NCI-H446 (cell line): ENCODE measurements at places on chromosomes 5 and 9.
A peak's percentile ranks its signal among the peaks of the same experiment; 100 is the strongest.

GRCh38 chr5:63135291-63135690 lies 556.7 kb downstream of the LRRC70 start:
- no peak for DNase-seq

- DNase-seq = no peak
Observed at GRCh38 chr9:111762556-111762955, 32.2 kb downstream of the SHOC1 start.

DNA sequence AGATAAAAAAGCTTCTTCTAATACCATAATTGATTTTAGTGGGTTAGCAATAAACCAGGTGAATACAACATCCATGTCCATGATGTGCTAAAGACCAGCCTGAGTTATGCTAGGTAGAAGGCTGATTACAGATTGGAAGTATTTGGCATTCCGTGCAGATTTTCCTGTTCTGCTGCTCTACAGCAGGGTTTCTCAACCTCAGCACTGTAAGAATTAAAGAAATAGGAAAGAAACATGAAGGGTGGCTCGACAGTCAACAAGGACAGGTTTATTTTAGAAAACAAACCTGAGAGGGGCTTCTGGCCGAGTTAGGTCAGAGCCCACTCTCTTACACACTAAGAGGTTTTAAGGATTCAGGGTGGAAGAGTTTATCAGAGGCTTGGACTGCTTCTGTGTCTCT lies 42.3 kb downstream of the ZFAND5 start:
- DNase-seq = no peak

DNA sequence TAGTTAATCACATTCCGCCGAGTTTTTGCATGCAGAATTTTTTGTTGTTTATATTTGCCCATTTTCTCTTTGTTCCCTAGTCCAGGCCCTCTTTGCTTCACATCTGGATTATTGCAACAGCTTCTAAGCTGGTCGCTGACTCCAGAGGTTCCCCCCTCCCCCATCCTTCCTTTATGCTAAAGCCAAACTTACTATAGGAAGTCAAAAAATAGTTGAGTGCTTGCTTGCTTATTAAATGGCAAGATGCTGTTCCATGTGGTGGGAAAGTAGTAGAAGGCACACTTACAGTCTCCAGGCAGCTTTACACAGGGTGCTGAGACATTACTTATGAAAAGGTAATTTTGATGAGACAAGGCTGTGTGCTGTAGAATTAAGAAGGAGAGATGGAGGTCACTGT lies 1.3 kb downstream of the ZBTB34 start:
- no peak for DNase-seq

DNA sequence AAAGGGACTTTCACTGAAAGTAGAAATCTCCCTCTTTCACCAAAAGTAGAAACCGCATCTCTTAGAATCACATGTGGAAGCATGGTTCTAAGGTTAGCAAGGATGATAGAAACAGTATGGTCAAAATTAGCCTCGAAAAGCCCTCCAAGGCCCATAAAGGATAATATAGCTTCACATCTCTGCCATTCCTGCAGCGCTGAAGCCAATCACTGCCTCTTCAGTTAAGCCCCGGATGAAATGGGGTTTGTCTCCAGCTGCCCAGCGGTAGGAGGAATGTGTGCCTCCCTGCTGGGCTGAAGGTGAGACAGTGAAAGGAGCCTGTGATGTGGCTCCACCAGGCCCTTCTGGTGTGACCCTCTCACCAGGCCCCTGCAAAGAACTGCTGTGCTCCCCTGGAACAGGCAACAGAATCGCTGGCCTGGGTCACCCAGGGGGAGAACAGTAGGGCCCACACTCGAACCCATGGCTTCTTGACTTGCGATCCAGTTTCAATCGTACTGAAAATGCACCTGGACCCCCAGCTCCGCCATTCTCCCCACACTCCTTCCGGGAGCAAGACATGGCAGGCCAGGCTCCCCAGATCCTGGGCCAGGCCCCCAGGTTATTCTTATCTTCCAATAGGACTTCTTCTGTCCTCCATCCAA lies 47.2 kb downstream of the CAMK2A start:
- DNase-seq = no peak

- DNase-seq = no peak
Observed at GRCh38 chr5:178104492-178104891, 8.8 kb upstream of the N4BP3 start.

DNA sequence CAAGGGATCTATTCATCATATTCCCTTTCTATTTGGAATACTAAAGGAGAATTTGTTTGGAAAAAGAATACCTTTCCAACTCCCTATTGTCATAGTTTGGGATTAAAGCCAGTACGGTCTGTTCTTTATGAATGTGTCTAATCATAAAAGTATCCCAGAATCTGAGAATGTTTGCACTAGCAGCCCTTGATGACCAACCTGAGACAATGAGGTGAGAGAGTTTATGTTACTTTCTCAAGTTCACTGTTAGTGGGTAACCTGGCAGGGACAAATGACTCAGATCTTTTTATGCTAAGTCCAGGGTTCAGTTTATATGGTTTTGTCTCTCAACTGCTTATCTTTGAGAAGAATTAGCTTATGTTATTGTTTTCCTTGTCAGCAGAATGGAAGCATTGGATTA lies 25.3 kb upstream of the TLR4 start:
- DNase-seq = no peak

- peak; percentile 11 for DNase-seq
Observed at GRCh38 chr5:95631255-95631958, 11.5 kb downstream of the GPR150 start.

- DNase-seq = no peak
Observed at GRCh38 chr5:167284222-167284890, 1007.1 kb upstream of the WWC1 start.

- DNase-seq = no peak
Observed at GRCh38 chr5:94312298-94312697, 306.1 kb downstream of the KIAA0825 start.

DNA sequence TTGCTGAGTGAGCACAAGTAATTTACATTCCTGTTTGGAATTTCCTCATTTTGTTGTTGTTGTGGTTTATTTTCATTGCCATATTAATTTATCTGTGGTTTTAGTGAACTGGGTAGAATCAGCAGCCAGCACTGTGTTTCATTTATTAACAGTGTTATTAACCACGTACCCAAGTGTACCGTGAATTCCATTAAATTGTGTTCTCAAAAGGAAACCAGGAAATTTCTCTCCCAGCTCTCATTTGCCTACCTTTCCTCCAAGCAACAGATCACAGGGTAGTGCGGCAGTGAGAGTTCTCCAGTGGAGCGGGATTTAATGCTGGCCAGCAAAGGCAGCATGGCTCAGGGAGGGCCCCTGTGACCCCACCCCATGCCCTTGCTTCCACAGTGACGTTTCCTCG lies 54.6 kb downstream of the MVB12B start:
- DNase-seq = no peak

DNA sequence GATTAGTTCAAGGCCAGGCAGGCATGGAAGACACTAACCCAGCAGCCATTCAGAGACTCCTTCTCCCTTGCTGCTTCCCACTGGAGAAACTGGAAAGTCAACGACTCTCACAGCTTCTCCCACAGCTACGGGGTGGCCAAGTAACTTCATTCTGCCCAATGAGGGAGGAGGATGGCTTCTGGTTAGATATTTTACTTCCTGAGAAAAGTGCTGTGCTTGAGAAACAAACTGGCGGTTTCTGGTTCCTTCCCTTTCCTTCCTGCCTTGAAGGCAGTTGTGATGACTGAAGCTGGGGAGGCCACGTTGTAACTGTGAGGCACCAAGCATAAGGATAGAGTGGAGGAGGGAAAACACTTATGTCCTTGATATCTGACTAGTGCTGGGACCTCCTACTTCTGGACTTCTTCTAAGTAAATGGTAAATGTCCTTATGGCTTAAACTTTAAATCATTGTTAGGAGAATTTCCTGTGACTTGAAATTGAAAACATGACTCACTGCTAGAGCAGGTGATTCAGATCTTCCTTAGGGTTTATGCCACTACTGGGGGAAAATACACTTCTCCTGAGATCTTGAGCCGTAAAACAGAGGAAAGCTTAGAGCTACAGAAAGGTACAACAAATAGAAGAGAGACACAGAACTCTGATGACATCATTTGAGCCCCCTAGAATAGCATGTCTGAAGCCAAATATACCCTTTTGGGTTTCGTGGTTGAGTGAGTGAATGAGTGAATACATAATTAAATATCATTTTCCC lies 3.1 kb upstream of the GNPDA1 start:
- DNase-seq = no peak

DNA sequence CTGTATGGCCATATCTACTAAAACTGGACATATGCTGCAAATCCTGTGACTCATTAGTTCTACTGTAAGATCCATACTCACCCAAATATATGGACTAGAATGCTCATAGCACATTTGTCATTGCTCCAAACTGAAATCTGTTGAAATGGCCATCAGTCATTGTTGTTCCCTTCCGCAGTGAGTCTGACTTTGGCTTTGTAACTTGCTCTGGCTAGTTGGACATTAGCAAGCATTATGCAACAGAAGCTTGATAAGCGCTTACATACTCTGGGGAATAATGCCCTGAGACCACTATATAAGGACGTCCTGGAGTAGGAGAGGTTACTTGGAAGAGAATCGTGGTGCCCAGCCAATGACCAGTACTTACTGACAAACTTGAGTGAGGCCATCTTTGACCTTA lies 9.0 kb downstream of the KIAA1958 start:
- DNase-seq = no peak

DNA sequence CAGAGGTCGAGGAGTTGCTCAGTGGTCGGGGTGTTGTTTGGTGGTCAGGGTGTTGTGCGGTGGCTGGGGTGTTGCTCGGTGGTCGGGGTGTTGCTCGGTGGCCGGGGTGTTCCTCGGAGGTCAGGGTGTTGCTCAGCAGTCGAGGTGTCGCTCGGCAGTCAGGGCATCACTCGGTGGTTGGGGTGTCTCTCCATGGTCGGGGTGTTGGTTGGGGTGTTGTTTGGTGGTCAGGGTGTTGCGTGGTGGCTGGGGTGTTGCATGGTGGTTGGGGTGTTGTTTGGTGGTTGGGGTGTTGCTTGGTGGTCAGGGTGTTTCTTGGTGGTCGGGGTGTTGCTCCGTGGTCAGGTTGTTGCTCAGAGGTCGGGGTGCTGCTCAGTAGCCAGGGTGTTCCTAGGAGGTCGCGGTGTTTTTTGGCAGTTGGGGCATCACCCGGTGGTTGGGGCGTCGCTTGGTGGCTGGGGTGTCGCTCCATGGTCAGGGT lies 11.0 kb upstream of the GPSM1 start:
- DNase-seq = no peak

- DNase-seq = no peak
Observed at GRCh38 chr5:173794901-173795416, 93.2 kb upstream of the CPEB4 start.

GRCh38 chr5:11372191-11372590 lies 532.1 kb downstream of the CTNND2 start:
- no peak for DNase-seq

GRCh38 chr5:180209137-180209581 lies at the start of gene RASGEF1C:
Gene RASGEF1C (minus strand): TSS chr5:180209211. CDS start chr5:180138052, 71,159 bp downstream.
- peak; percentile 69 for DNase-seq

GRCh38 chr9:79707589-79707988 lies 135.8 kb downstream of the TLE4 start:
- no peak for DNase-seq

DNA sequence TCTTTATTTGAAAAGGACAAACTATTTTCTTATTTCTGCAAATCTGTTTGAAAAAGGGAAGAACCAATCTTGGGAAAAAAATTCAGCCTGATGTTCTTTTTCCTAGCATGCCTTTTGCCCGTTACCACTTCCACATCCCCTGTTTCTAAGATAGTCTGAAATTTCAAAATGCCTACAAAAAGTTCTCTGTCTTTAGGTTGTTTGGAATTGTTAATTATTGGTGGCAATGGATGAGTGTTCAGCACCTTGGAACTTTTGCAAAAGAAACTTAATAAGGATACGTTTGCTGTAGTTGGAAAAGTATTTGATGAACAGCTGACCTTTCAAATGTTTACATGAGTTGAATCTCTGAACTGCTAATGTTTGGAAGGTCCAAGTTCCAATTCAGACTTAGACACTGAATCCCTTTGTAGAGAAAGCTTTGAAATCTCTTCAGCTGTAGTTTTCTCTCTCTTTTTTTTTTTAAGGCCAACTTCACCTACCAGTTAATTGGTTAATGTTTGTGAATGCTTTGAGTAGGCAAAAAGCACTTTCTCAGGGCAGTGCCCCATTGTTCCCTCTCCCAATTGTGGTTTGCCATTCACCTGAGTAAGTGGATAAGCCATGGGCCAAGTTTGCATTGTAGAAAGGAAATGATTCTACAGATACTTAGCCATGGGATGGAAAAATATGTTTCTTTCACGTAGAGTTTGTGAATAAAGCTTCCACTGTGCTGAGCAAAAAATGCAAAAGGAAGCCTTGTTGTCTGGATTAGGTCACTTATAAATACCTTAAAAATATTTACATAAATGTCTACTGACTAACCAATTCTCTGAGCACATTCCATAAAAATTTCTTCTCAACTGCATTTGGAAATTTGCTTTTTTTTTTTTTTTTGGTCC lies 156.4 kb upstream of the ELL2 start:
- DNase-seq = no peak
